ENCODE measurements at places on chromosomes 2 and 18.

DNA sequence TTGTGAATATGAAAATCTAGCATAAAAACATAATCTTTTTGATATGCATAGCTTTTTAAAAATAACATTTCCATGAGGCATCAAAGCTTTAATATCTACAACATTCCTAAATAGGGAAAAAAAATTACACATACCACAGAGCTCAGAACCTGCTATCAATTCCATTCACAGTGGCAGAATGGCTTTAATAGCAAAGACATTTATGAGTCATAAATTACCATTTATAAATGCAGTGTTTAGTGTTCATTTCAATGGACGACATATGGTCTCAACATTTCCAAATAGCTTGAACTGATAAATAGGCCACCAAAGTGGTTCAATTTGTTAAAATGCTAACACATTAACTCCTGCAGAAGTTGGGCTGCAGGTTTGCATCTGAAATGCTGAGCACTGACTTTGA is 600.6 kb upstream of the SETBP1 start:
- no peak for DNase-seq

GRCh38 chr2:200199576-200200263 is 106.8 kb upstream of the SPATS2L start:
- no peak for DNase-seq

DNA sequence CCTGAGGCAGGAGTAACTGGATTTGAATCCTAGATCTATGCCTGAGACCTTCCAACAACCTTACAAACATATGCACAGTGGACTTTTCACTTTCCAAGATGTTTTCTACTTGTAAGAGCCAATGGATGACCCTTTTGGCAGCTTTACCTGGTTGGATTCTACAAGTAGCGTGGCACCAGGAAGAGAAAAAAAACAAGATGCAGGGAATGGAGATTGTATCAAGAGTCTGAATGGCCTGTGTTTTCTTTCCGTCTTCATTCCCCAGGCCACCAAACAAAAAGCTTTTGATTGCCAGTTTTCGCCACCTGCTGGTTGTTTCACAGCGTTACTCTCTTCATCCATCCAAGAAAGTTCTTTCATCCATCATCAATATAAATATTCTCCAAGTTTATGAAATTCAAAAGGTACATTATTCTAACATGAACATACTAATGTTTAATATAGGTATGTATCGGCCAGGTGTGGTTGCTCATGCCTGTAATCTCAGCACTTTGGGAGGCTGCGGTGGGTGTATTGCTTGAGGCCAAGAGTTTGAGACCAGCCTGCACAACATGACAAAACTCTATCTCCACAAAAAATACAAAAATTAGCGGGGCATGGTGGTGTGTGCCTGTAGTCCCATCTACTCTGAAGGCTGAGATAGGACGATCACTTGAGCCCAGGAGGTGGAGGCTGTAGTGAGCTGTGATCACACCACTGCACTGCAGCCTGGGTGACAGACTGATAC is 3.5 kb upstream of the BCL2 start:
- peak; percentile 67 for DNase-seq

DNA sequence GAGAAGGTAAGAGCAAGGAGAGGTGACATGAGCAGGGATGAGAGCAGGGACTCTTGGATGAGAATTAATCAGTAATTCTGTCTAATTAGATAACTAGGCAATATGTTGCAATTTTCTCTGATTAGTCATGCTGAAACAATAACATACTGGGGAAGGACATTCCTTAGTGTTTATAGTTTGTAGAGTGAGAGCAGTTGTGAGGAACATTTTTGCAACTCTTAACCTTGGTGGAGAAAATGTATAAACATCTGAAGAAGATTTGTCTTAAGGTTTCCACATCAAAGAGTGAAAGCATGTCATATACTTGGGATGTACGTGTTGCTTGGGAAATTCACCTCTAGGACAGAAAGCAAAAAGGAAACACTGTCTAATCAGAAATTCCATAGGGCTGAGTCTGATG is 955.4 kb upstream of the FANCL start:
- DNase-seq, result no peak

- DNase-seq, result no peak
These were observed 315.8 kb upstream of the NRP2 start for GRCh38 chr2:205366336-205367060.

- DNase-seq, result no peak
These were observed 180.5 kb downstream of the ZFP36L2 start for GRCh38 chr2:43045866-43046265.

- DNase-seq, result no peak
These were observed 24.0 kb downstream of the MYO7B start for GRCh38 chr2:127559454-127559853.

- DNase-seq, result no peak
These were observed 164.4 kb upstream of the KLHL29 start for GRCh38 chr2:23220513-23221094.

GRCh38 chr18:79524181-79525078 is 128.7 kb downstream of the NFATC1 start:
- no peak for DNase-seq

DNA sequence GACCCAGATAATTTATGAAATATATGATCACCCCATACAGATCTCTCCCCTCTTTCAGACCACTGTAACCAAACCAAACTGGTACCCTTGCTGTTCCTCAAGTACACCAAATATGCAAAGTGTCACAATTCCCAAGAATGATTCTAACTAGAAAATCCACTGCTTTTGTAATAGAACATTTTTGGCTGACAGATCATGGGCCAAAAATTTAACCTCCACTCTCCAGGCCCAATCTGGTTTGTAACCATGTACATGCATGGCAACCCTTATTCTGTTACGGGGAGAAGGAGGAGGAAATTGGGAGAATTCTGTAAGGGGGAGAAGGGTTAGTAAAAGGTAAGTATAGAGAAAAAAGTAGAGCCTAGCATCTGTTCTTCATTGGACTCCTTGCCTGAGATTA is 62.0 kb downstream of the IKZF2 start:
- DNase-seq, result no peak

GRCh38 chr2:213306316-213306942 is 22.2 kb downstream of the SPAG16 start:
- DNase-seq, result no peak

DNA sequence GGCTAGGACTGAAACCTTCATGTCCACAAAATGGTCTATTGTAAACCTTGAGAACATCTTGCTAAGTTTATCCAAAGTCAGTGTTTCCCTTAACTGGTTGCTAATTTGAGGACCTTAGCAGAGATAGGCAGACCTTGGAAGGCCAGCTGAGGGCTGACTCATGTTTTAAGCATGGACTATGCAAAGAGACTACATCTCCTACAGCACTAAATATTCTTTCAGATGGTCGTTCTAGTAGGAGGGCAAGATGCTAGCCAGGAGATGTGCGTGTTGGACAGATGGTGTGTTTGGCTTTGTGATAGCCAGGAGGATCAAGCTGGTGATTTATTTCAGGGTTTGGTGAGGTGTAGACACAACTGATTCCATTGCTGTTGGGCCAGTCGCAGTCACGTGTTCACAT is 75.8 kb downstream of the NRP2 start:
- DNase-seq, result no peak

DNA sequence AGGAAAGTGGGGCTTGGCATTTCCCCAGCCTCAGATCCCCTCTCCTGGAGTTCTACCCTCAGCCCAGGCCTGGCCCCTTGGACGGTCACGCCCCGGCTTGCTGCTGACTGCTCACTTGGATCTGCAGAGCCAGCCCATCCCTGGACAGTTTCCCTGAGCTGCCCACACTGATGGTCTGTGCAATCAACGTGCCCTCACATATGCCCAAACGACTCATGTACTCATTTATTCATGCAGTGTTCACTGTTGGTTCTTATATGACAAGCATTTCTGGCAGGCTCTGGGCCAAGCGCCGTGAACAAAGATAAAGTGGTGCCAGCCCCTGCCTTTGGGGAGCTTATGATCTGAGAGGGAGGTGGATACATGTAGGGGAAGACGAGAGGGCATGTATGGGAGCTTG is 20.3 kb upstream of the GLI2 start:
- DNase-seq, result no peak

- DNase-seq, result no peak
These were observed 199.4 kb upstream of the CYP26B1 start for GRCh38 chr2:72347081-72347480.

DNA sequence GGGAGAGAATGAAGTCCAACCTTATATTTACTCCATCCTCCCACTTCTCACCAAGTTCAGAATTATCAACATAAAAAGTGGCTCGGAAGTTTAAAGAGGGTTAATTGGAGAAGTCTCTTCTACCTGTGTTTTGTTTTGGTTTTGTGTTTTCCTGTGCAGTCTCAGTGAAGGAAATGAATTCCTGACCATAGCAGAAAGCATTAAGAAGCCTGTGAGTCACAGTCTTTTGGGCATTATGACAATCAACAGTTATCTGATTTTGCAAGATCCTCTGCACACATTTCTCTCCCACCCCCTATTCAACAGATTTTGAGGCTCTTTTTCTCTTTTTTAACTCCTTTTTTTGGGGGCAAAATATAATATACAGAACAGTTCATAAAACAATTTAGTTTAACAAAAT is 8.6 kb upstream of the RPL37A start:
- DNase-seq, result no peak

GRCh38 chr2:170152421-170152820 is 25.5 kb upstream of the MYO3B start:
- DNase-seq, result no peak

GRCh38 chr2:208359632-208359986 is 47.0 kb upstream of the PTH2R start:
- no peak for DNase-seq

GRCh38 chr2:117956036-117956796 is 57.7 kb downstream of the CCDC93 start:
- peak; percentile 30 for DNase-seq

- peak; percentile 63 for DNase-seq
These were observed 21.9 kb upstream of the PAX3 start for GRCh38 chr2:222320436-222321395.

DNA sequence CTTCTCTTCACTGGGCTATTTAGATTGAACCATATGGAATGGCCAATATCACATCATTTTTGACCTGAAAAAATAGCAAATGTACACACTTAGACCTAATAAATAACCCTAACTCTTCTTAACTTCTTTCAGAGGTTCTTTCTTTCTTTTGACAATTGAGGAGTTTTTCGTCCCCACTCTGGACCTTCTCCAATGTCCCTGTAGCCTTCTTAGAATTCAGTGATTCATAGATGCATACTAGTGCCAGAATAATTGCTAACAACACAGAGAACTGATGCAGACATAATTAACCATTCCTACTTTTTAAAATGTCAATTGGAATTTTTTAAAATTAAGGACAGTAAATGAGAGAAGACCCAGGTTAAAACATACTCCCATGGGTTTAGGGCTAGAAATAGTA is 20.0 kb downstream of the DAPL1 start:
- no peak for DNase-seq

- DNase-seq, result no peak
These were observed 544 bp downstream of the LRATD1 start for GRCh38 chr2:14633061-14633460.

DNA sequence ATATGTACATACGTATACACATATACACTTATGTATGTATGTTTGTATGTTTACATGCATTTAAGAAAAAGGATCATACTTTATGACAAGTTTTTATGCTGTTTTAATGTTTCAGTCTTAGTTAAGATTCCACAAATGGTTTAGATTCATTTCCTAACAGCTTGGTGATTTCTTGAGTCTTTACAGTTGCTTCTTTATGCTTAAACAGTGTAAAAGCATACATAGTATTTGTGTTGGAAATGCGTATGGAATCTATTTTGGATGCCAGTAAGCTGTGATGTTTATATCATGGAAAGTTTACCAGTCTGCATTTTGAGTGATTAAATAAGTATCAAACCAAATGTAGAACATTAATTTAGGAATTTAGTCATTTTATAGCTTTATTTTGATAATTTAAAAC is 55.4 kb downstream of the AGFG1 start:
- DNase-seq, result no peak

DNA sequence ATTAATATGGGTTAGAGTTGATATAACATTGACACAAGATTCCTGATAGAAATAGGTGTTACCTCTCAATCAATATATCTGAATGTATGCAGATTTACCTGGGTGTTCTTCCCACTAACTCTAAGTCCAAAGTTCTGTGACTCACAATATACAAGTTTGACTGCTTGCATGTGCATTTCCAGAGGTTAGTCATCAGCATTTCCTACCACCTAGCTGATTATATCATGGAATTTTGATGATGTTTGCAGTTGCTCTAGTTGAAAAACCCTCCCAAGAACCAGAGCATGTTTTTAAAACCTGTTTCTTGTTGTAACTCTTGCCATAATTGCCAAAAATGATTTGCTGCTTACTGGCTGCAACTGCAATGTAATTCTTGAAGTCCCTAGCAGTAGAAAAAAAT is 15.0 kb upstream of the DSG1 start:
- no peak for DNase-seq

DNA sequence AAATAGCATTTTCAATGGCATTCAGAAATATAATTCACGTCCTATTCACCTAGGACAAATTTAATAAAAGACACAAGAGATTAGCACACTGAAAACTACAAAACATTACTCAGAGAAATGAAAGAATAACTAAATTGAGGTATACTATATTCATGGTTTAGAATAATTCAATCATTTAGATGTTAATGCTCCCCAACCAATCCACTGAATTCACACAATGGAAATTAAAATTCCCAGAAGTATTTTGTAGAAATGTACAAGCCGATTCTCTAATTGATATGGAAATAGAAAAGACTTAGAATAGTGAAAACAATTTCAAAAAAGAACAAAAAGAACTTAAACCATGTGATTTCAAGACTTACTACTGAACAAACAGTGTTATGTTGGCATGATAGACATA is 212.2 kb downstream of the ZEB2 start:
- no peak for DNase-seq

DNA sequence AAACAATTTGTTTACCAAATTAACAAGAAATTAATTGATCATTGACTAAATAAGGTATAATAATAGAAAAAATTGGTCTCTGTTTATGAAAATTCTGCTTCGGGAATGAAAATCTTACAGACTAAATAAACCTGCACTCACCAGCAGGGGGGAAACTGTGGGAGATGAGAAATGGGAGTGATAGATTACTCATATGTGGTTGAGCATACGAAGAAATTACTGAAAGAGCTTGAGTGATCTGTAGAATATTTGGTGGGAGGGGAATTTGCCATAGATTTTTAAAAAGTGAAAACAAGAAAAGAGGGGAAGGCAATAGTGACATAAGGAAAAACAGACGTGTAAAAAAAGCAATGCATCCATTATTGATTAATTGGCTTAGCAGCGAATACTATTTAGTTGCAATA is 2.2 kb downstream of the HMSD start:
- no peak for DNase-seq

DNA sequence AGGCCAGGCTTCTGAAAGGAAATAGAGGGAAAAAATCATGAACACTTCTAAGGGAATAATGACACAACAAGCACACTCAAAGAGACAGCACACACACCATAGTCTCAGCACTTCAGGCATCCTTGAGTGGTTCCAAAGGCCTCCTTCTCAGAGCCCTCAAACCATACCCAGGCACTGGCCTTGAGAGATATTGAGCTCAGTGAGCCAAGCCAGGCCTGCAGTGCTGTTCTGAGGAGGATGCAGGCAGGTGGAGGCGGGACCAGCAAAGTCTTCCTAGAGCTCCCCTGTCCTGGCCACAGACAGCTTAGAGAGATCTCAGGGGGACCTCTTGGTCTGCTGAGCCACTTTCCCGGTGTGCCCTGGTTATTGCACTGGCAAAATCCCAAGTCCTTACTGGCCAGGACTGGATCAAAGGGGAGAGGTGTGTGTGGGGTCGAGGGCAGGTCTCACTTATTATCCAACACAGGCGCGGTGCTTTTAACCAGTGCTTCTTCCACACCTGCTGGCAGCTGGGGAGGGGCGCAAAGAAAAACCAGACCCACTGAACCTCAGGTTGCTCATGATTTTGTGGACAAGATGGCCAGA is 86.8 kb upstream of the HAAO start:
- DNase-seq, result no peak
